ENCODE measurements at places on chromosomes 3 and 15.

DNA sequence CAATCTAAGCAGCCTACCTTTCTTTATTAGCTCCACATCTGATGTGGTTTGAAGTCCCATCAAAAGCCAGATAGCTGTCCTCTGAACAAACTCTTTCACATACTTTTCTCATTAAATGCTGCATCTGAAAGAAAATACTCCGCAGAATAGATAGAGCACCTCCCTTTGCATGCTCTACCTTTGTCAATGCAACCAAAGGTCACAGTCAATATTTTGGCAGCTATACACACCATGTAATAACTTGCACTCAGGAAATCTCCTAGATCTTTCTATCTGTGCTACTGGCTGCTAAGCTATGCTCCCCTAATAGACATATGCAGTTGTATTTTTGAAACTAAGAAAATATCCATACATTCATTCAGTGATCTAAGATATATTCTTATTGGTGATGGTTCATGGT, 204.8 kb upstream of the ARRDC4 start:
- no peak for DNase-seq

DNA sequence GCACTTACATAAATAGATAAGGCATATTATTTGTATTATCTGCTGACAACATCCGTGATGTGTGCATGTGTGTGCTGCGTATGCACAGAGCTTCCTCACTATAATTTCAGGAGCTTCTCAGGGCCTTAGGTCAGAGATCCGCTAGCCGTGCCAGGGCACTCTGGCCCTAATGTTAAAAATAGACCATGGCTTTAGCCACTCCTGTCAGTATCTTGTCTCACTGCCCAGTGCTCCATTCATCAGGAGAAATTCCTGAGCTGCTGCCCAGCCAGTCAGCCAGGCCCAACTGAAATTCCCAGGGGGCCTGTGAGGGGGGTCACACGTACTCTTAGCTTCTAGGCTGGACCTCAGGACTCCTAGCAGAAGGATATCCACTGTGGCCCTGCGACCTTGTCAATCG, 70.0 kb upstream of the ABHD2 start:
- no peak for DNase-seq

- peak; percentile 13 for DNase-seq
Measured at GRCh38 chr15:67967871-67968431, 86.2 kb upstream of the PIAS1 start.

- DNase-seq: peak; percentile 81
Measured at GRCh38 chr3:72338082-72338941, 509.9 kb downstream of the SHQ1 start.
